Stomach (tissue), 19 donors: ENCODE measurements at places on chromosomes 3 and 15. TPM values are rescaled to one million over a fixed set of nuclear protein-coding genes. Genes with fewer than 3 reads are reported as not detected.
A peak's percentile ranks its signal among the peaks of the same experiment; 100 is the strongest.

DNA sequence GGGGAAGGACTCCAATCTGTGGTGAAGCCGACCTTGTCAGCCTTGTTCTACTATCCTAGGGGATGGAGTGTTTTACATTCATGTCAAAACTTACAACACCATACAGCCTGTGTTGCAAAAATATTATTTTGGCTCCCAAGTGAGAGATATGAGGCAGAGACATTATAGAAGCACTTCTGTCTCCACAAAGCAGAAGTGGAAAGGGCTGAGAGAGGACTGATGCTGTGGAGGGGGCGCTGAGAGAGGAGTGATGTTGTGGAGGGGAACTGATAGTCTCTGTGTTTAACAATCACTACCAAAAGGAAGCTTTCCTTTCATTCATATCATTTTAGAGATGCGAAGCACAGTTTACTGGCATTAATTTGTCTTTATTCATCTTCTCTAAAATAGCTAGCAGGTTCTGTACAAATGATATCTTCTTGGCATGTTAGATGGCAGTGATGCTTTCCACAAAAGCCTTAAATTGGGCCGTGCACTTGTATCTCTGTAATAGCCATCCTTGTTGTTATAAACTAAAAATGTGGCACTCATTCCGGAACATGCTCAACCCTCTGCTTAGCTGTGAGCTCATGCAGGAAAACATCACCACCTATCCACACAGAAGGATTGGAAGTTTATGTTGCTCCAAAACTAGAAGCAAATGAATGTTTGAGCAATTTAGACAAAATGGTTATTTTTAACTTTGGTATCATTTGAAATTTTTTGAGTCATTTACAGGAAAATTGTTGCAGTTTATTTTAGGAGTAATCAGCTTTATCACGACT is 134.6 kb upstream of the TP63 start:
- no peak overlapping the region for H3K27ac ChIP-seq
- no peaks in the 10 kb centered on the region for H3K36me3 ChIP-seq

The CD96 gene
- 3.2 TPM for polyA plus RNA-seq

The SLC9A9 gene
- 7.0 TPM for polyA plus RNA-seq

GRCh38 chr3:193870376-193871219 is 265.4 kb upstream of the HES1 start:
- H3K36me3 ChIP-seq: no peaks in the 10 kb centered on the region
- H3K27me3 ChIP-seq: peaks cover 14% of the 10 kb centered on the region
- no peak overlapping the region for H3K4me3 ChIP-seq
- DNase-seq: no peak
- peak overlapping the region; percentile 35 for H3K27ac ChIP-seq
- peaks cover 24% of the 10 kb centered on the region for H3K4me1 ChIP-seq

DNA sequence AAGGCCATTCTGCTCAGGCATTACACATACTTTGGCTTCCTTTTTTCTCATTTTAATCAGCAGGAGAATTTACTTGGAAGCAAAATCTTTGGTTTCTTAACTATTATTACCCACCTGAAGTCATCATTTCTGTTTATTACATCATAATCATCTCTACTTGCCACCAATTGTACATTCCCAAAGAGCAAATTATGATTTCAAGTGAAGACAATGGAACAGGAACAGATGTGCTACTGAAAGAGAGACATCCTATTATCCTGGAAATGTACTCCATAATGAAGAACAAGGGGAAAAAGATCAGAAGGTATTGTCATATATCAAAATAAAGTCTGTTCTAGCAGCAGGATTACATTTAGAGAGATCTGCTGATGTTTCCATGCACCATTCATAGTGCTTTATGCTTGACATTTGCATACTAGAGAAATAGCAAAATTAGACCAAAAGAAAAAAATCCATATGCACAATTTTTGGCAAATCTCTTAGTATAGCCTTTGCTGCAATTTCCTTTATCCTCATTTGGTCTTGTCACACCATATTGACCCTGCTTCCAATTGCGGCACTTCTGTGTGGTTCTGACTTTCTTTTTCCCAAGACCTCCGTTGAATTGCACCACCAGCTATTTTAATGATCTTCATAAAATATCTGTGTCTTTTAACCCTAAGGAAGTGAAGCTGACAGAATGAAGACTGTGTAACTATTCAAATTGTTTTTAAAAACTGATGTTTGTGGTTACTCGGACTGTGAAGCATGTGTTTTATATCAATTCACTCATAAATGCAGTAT is 683.8 kb downstream of the ZNF385D start:
- DNase-seq: no peak
- no peaks in the 10 kb centered on the region for H3K4me1 ChIP-seq
- no peaks in the 10 kb centered on the region for H3K27me3 ChIP-seq

DNA sequence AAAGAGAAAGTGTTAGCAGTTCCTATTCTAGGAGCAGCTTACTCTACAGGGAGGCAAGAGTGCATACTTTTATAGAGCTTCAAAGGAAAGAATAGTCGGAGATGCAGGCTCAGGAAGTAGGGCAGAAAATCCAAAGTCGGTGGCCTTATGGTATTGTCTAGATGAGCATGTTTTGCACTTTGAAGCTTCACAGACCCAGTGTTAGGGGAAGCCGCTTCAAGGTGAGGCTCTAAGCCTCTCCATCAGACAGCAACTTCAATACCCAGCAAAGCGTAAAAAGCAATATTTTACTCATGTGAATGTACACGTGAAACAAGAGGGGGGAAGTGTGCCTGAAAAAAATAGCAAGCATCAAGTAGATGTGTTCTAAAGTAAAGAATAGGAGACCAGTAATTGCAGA is 125.6 kb upstream of the RASGRP1 start:
- no peaks in the 10 kb centered on the region for H3K36me3 ChIP-seq
- no peak overlapping the region for H3K27ac ChIP-seq
- no peaks in the 10 kb centered on the region for H3K4me1 ChIP-seq
- no peaks in the 10 kb centered on the region for H3K27me3 ChIP-seq

The LIPH gene
- 15.1 TPM for polyA plus RNA-seq

- H3K4me3 ChIP-seq: no peak overlapping the region
- DNase-seq: no peak
- H3K27me3 ChIP-seq: no peaks in the 10 kb centered on the region
- H3K36me3 ChIP-seq: no peaks in the 10 kb centered on the region
Measured at GRCh38 chr15:36601497-36601932, 22.1 kb downstream of the CDIN1 start.

The TEX55 gene
- not detected for polyA plus RNA-seq

The TRPM1 gene
- 0.15 TPM for polyA plus RNA-seq

DNA sequence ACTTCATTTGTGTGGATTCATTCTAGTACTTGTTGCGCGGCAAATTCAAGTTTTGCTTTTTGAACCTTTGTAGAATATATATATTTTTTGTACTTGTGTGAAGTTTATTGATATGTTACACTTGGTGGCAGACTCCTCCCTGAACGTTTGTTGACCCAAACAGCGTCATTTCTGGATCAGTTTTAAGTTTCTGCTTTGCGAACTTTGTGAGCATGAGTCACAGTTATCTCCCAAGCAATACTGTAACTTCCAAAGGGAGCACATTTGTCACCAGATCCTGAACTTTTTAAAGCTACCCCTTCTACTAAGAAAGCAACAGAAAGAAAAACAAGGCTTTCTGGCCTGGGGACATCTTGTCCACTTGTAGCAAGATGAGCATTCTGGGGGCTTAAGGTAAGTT is 74.8 kb upstream of the CACNA2D3 start:
- DNase-seq: no peak
- H3K4me3 ChIP-seq: no peak overlapping the region
- H3K4me1 ChIP-seq: peaks cover 34% of the 10 kb centered on the region
- no peak overlapping the region for H3K27ac ChIP-seq
- H3K36me3 ChIP-seq: no peaks in the 10 kb centered on the region

GRCh38 chr3:184685646-184686045 is 26.2 kb downstream of the MAGEF1 start:
- H3K27me3 ChIP-seq: no peaks in the 10 kb centered on the region
- DNase-seq: peak; percentile 82
- H3K4me1 ChIP-seq: peaks cover 14% of the 10 kb centered on the region
- H3K27ac ChIP-seq: no peak overlapping the region
- H3K4me3 ChIP-seq: no peak overlapping the region

- no peaks in the 10 kb centered on the region for H3K4me1 ChIP-seq
- DNase-seq: no peak
- H3K4me3 ChIP-seq: no peak overlapping the region
- no peak overlapping the region for H3K27ac ChIP-seq
- no peaks in the 10 kb centered on the region for H3K36me3 ChIP-seq
Measured at GRCh38 chr3:10348404-10348721, 27.5 kb upstream of the SEC13 start.

DNA sequence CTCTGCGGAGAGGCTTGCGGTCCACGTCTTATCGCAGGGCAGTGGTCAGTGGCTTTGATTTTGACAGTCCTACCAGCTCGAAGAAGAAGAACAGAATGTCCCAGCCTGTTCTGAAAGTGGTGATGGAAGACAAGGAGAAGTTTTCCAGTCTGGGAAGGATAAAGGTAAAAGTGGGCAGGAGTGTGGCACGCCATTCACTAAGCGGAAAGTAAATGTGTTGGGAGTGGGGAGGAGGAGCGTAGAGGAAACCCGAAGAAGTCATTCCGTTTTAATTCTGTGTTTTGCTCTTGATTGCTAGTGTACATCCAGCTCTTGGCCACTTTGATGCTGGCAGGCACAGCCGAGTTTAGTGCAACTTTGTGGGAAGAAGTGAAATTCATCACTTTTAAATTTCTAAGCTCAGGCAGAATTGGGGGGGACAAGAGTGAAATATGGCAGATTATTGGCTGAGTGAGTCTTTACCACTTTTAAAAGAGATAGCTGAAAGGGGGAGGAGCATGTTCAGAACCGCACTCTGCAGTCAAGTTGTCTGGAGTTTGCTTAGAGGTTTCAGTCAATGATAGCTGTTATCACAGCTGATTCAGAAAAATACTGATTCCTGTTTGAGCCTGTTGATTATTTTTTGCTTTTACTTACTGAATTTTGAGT is 1.8 kb downstream of the ARHGEF26 start:
- DNase-seq: no peak
- H3K4me3 ChIP-seq: peak overlapping the region; percentile 76
- peaks cover 56% of the 10 kb centered on the region for H3K4me1 ChIP-seq
- peaks cover 11% of the 10 kb centered on the region for H3K27me3 ChIP-seq
- H3K36me3 ChIP-seq: peaks cover 8% of the 10 kb centered on the region
- peak overlapping the region; percentile 72 for H3K27ac ChIP-seq

The TYRO3 gene
- polyA plus RNA-seq: 6.6 TPM

GRCh38 chr3:32420126-32421038 is 28.7 kb downstream of the CMTM7 start:
- H3K27me3 ChIP-seq: no peaks in the 10 kb centered on the region
- H3K4me1 ChIP-seq: peaks cover 37% of the 10 kb centered on the region
- peak; percentile 92 for DNase-seq
- H3K27ac ChIP-seq: peak overlapping the region; percentile 79

The DNAJC17 gene
- polyA plus RNA-seq: 53.9 TPM

GRCh38 chr3:30764891-30765290 is 129.6 kb downstream of the GADL1 start:
- no peak for DNase-seq
- no peaks in the 10 kb centered on the region for H3K27me3 ChIP-seq
- no peak overlapping the region for H3K27ac ChIP-seq
- H3K4me3 ChIP-seq: no peak overlapping the region

DNA sequence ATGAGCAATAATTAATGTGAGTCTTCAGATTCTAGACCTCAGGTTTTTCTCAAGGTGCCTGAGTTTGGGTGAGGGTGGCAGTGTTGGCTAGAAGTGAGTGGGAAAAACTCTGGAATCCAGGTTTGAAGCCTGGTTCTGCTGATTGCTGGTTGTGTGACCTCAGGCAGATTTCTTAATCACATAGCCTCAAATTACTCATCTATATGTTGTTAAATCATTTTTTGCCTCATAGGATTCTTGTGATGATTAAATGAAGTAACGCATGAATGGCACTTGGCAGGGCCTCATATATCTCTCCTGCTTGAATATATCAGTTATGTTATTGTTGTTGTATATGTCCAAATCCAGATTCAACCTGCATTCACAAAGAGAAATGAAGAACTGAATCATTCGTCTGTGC is 60.5 kb downstream of the NR2F2 start:
- no peak for DNase-seq
- H3K4me3 ChIP-seq: no peak overlapping the region
- H3K27ac ChIP-seq: peak overlapping the region; percentile 24
- H3K27me3 ChIP-seq: no peaks in the 10 kb centered on the region

The ZNF774 gene
- polyA plus RNA-seq: 2.0 TPM

DNA sequence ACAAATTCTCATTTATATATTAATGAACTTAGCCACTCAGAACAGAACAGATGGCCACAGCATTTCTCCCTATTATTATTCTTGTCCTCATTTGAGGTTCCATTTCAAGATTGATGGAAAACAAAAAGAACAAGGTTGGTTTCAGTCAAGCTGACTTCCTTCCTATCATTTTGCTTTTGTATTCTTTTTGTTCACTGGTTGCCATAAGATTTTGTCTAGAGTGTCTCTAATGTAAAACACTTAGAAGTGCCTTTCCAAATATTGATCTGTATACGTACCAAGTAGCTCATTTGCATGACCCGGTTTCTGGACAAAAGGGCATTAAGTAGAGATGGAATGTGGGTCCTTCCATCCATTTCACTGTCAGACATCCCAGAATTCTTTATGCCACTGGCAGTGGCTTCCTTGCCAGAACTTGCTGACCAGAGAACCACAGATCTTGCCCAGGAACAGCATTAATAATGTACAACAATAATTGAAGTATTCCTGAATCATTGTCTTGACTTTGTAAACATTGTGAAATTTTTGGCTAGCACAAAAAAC is 63.8 kb downstream of the PEX5L start:
- DNase-seq: no peak
- no peaks in the 10 kb centered on the region for H3K36me3 ChIP-seq
- no peaks in the 10 kb centered on the region for H3K4me1 ChIP-seq
- no peaks in the 10 kb centered on the region for H3K27me3 ChIP-seq
- no peak overlapping the region for H3K4me3 ChIP-seq

DNA sequence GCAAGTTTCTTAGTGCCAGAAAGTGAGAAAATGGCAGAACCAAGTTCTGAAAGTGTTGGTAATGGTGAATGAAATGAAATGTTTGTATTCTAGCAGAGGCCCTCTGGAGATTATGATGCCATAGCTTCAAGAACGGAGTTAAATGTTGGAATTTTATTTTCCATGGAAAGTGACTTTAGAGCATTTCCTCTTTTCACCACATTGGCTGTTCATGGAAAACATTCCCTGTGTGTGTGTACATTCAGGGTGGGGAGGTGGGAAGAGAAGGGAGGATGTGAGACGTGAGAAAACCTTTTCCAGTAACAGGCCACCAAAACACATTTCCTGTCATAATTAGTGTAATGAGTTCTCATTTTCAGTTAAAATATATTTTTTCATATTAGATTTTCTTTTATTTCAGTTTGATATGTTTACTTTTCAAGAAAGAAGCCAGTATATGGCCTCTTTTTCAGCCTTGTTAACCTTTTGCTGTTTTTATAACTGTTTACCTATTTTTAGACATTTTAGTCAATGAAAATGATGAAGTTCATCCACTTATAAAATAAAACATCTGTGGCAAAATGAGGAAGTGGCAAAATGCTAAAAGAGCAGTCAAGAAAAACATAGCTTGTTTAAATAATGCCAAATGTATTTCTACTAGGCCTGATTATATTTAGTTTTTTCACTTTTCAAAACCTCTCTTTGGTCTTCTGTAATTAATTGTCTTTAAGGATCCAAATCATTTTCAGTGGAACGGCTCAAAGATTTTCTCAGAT is 21.6 kb downstream of the SAMMSON start:
- no peaks in the 10 kb centered on the region for H3K4me1 ChIP-seq
- no peaks in the 10 kb centered on the region for H3K27me3 ChIP-seq
- H3K27ac ChIP-seq: no peak overlapping the region

GRCh38 chr3:38726751-38727150 is 77.3 kb upstream of the SCN5A start:
- no peaks in the 10 kb centered on the region for H3K36me3 ChIP-seq
- no peak overlapping the region for H3K27ac ChIP-seq
- no peak for DNase-seq
- H3K4me3 ChIP-seq: no peak overlapping the region
- no peaks in the 10 kb centered on the region for H3K4me1 ChIP-seq
